ENCODE measurements at places on chromosomes 3 and 15.

- DNase-seq: no peak
Observed at GRCh38 chr3:144583871-144584270, 612.2 kb downstream of the DIPK2A start.

GRCh38 chr3:179038216-179038898 lies 33.3 kb downstream of the ZMAT3 start:
- no peak for DNase-seq

DNA sequence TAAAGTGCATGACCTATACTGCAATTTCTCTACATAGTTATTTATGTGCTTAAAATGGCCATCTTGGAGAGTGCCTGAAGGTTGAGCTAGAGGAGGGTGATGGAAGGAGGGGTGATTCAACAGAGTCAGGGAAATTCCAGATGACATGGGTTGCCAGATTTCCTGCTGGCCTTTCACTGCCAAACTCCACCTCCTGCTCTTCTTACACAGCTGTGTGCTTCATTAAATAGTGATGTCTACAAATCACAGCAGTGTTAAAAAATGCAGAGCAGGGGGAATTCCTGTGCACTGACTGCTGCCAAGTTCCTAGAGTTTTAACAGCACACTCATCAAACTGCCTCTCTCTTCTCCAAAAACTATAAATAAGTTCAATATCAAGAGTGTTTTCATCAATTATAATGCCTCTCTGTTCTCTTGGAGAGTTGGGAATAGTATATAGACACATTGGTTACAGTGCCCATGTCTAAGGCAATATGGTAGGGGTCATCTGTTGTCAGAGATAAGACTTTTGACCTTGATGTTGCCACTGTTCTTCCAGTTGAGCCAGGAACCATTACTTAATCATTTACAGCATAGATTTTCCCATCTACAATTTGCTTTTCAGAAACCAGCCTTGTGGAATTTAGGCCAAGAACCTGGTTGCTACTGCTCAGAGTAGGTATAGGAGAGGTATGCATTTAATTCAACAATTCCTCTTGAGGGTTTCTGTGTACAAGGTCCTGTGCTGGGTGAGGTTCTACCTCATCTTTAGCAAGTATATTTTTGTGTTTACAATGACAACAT lies 79.6 kb downstream of the TP63 start:
- no peak for DNase-seq

- DNase-seq: no peak
Observed at GRCh38 chr3:148186881-148187280, 510.8 kb upstream of the AGTR1 start.

DNA sequence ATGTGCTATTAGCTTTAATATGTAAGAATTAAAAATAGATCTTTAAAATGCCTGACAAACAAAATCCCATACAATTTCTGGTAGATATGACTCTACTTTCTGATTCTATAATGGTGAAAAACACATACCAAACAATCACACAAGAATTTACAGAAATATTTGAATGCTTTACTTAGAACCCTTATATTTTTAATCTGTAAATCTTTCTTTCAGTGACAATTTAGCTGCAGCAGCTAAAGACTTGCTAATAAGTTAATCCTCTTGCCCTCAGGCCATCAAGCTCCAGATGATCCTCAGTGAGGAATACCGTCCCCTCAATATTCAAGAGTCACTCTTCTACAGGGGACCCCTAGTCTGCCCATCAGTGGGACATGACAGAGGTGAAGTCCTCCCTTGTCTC lies 55.6 kb downstream of the C3orf80 start:
- no peak for DNase-seq

GRCh38 chr15:96494505-96494904 lies 164.0 kb downstream of the NR2F2 start:
- peak; percentile 95 for DNase-seq

DNA sequence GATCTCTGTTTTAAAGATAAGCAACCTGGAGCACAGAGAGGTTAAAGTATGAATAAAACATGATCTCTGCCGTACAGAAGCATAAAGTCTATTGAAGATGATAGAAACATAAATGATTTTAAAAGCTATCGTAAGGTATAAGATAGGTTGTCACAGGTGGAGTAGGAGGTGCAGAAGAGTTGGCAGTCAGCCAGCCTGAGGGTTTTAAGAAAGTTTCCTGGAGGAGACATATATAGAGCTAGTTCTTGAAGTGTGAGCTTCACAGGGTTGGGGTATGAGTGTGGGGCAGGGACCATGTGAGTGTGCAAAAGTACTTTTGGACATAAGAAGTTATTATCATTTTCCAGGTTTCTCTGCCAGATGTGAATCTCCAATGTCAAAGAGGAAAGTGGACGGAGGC lies 3.9 kb upstream of the FGF12 start:
- no peak for DNase-seq

DNA sequence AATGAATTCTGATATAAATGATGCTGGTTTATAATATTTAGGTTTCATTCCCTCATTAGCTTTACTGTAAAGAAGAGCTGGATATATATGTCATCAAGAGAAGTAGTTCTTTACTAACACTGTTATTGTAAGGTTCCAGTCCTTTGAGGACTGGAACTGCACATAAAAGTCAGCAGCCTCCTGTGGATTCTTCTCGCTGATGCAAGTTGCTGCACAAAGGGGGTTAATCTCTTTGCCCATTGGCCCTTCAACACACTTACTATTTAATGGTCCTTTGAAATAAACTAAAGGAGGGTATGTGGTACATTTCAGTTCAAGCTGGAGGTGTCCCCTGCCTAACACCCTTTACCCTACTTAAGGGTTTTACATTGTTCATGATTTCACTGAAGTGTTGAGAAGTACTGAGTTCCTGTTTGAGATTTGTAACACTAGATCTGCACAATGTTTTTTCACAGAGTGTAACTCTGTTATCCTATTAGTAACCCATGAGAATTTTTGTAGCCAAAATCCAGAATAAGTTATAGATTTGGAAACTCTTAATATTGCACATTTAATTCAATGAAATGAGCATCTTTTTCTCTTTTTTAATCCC lies 43.9 kb downstream of the NR2C2 start:
- DNase-seq: no peak

DNA sequence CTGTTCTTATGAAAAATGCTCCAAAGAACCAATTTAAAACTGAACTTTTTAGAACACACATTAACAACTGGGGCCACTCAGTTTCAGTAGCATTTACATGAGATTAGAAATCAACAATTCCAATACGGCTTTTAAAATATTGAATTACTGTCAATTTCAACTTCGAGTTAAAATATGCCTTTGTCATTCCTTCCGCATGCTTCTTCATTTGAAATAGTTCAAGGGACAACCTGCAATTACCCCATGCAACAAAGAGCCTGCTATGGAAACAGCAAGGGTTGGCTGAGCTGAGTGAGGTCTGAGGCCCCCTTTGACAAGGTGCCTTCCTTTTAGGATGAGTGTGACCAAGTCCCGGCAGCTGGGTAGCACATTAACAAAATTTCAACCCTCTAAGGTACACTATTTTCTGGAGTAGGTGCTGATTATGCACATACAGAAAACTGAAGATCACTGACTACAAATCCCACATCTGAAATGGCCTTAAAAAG lies 11.6 kb downstream of the PDCD10 start:
- DNase-seq: no peak

- no peak for DNase-seq
Observed at GRCh38 chr3:129629011-129629410, 22.5 kb upstream of the PLXND1 start.

- no peak for DNase-seq
Observed at GRCh38 chr15:78024519-78024870, 53.0 kb downstream of the TBC1D2B start.

DNA sequence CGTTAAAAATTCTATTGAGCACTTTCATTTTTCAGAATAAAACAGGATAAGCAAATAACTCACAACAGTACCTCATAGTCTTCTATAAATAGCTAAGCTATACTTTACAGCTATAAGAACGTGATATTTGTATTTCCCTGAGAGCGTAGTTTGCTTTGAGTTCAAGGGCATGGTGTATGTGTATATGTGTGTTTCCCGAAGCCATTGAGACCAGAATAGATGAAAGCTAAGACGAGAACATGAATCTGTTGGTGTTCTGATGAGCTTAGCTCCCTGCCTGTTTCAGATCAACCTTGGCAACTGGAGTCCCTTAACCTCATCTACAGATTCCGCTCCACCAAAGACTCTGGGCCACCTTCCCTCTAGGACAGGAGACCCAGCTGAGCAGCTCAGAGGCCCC lies 59.5 kb upstream of the MCF2L2 start:
- no peak for DNase-seq

- no peak for DNase-seq
Observed at GRCh38 chr3:189519458-189519857, 111.7 kb upstream of the TP63 start.

DNA sequence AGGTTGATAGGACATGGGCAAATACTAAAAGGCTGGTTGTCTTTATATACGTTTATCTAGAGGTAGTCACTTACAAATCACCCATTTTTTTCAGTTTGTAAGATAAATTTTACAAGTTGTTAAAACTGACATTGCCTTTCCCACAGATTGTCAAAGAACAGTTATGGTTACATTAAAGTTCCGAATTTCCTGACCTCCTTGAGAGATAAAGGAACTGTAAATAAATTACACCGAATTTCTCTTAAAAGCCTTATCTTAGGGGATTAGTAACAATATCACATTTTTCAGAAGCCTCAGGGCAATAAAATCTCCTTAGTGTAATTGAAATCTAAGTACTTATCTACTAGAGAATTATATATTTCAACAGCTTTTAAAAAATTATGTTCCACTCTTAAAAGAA lies 49.5 kb downstream of the ZPLD1 start:
- DNase-seq: no peak

Data from MV-4-11 (cell line).